Trophoblast cell (in vitro differentiated cells and primary cell): ENCODE measurements at places on chromosomes 5 and 9.
A peak's percentile ranks its signal among the peaks of the same experiment; 100 is the strongest.

- no peak for DNase-seq
Observed at GRCh38 chr5:116930616-116931015, 356.0 kb upstream of the SEMA6A start.

- peak; percentile 96 for DNase-seq
Observed at GRCh38 chr9:130128733-130129431, 43.3 kb upstream of the NCS1 start.

DNA sequence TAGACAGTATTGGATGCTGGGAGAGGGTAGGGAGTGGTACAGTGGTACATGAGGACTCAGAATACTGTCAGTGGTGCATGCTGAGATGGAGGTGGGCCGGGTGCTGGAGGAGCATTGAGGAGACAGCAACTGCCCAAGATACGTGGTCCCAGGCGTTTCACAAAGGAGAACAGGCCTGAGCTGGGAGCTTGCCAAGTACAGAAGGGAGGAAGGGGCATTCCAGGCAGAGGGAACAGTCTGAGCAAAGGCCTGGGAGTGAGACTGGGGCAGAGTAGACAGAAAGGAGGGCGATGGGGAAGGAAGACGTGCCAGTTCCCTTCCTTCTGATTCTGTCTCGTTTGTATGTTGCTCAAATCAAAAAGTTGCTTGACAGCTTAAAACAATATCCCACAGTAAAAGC lies 15.2 kb downstream of the GALNT12 start:
- DNase-seq = no peak

GRCh38 chr9:26311463-26311995 lies 581.1 kb downstream of the CAAP1 start:
- DNase-seq = no peak

DNA sequence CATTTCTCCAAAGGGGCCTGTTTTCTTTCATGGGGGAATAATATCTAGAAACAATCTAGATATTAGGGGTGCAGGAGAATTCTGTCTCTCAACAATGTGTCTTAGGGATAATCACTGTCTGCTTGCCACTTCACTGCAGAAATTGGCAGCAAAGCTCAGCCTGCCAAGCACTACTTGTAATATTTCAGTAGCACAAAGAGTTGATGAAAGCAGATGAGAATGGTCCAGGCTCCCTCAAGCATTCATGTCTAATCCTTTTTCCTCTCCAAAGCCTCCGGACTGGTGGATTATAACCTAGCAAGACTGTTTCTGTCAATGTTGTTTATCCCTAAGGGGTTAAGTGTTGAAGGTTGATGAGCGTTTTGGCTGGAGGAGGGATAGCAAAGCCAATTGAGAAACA lies 13.3 kb upstream of the MPDZ start:
- DNase-seq = no peak

DNA sequence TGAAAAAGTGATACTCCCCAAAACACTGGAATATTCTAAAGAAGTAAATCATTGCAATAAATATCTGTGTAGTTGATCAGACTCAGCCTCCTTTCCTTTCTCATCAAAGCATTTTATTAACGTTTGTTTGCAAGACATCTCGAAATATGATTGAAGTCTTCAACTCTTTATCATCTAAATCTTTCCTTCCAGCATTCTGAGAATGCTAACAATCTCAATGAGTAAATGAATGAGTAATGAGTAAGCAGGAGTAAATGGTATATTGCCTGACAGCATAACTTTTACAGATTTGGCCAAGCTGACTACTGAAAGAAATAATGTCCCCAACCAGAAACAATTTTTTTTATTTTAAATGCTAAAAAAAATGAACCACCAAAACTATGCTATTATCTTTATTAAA lies 157.1 kb downstream of the SLCO4C1 start:
- peak; percentile 24 for DNase-seq

- no peak for DNase-seq
Observed at GRCh38 chr5:83034036-83034435, 43.2 kb downstream of the TMEM167A start.

DNA sequence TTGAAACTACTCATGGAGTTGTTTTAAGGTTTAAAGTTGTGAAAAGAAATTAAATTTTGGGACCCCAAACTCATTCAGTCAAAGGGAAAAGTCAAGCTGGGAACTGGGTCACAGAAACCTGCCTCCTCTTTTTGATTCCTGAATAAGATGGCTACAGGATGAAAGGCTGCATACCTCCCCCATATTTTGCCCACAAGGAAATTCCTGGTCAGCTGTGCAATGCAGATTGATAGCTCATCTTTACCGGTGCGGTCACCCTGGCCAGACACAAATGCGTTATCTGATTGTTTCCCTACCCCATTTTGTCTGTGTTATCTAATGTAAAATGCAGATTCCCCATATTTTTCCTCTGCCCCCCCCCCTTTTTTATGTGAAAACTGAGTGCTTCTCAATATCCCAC lies 1.3 kb downstream of the HAVCR2 start:
- DNase-seq = peak; percentile 39

GRCh38 chr9:112380102-112380824 lies at the start of gene HSDL2:
Gene HSDL2, plus strand, starts transcription at chr9:112380108. Its CDS starts 56 bp downstream, at chr9:112380164.
- DNase-seq = peak; percentile 72

DNA sequence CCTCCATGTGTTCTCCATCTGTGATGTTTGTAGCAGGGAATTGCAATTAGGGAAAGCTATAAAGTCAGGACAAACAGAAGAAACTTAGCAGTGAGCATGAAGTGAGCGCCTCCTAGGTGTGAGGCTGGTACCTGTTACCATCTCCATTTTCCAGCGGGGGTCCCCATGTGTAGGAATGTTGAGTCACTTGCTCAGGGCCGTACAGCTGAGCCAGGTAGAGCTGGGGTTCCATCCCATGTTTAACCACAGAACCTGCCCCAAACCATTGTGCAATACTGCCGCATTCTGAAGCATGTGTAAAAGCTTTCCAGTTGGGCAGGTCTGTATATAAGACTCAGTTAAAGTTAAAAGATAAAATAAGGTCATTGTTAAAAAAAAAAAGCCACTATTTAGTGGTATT lies 62.7 kb downstream of the NDFIP1 start:
- no peak for DNase-seq

DNA sequence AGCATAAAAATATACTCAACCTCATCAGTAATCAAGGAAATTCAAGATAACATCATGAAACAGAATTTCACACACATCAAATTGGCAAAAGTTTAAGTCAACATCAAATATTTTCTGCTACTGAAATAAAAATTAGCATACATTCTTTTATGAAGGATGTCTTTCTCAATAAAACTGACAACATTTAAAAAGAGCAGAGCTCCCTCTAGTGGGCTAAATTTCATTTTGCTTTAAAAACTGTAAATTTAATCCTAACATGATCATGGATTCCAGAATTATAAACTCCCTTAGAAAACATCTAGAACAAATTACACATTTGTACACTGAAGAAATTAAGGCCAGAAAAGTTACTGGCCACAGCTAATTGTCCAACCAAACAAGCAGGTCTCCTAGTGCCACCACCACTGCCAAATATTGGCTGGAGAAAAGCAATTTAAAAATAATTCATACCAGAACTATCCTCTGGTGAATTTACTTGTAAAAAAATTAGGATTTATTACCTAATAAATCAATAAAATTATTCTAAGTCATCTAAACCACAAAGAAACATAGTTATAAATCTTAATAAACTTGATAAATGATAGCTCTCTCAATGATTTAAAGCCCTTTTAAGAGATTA lies 31.2 kb downstream of the DEPDC1B start:
- DNase-seq = no peak

DNA sequence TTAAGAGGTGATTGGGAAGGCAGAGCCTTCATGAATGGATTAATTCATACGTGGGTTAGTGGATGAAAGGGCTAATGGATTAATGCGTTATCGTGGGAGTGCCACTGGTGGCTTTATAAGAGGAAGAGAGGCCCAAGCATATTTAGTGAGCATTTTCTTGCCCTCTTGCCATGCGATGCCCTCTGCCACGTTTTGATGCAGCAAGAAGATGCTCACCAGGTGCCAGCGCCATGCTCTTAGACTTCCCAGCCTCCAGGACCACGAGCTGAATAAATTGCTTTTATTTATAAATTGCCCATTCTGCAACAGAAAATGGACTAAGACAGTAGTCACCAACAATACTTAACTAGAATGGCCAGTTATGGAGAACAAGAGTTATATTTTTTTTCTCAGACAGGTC lies 24.2 kb downstream of the DAPK1 start:
- no peak for DNase-seq

DNA sequence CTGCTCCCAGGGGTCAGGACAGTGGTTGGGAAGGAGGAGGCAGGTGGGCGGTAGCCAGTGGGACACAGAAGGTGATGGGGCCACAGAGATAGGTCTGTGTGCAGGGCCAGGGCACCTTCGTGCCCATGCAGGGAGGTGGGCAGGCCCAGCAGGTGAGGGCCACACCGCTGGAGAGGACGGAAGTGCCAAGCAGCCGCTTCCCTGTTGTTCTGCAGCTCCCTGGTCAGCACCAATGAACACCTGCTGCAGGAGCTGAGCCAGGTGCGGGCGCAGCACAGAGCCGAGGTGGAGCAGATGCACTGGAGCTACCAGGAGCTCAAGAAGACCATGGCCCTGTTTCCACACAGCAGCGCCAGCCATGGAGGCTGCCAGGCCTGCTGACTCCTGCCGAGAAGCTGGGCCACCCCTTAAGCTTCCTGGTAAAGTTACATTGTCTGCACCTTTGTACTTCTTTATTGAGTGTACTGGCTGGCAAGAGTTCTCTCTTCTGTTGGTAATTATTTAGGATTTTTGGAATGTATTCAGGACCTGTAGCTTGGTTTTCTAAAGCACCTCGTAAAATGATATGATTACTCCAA lies 40.3 kb downstream of the TPPP start:
- DNase-seq = no peak

DNA sequence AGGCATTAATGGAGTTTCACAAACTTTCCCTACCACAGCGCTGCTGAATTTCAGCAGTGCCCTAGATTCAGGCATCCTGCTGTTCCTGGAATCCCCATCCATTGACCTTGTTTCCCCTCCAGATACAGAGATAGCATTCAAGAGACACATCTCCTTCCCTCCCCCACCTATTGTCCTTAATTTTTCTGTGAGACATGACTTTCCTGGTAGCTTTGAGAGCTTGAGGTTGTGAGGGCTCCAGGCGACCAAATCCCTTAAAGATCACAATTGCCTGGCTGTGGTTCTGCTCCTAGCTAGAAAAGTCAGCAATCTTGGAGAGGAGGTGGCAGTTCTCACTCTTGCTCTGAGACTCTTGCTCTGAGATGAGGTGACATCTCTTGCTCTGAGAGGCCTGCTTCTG lies 48.0 kb downstream of the PRR16 start:
- no peak for DNase-seq

DNA sequence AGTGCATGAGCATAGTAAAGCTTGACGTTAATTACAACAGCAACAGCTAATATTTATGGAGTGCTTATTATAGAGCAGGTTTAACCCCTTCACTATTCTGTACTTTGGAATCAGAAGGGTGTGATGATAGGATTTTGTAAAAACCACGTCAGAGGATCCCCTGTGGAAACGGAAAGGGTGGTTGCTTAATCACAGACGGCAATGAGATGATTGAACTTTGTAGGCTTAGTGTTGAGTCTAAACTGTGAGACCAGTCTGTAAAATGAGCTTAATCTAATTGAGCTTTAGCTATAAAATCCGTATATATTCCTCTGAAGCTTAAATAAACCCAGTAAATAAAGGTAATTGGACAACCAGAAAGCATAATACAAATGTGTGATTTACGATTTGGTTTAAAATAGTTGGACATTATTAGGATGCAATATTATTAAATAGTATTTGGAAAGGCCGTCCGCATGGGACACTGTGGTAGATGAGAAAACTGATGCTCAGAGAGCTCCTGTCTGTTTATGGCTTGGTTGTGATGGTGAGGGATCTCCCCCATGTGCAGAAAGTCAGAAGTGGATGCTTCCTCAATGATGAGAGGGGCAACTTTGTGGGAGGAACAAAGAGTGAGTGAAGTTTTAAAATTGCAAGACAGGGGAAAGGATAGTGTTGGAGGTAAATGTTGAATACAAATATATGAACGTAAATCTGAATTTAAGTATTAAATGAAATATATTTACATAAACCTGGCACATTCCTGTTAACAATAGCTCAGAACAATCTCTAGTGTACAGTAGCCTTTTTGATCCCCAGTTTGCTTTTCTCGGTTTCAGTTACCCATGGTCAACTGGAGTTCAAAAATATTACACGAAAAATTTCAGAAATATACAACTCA lies 23.4 kb upstream of the SCGB3A2 start:
- no peak for DNase-seq

GRCh38 chr9:18396102-18396728 lies 77.7 kb upstream of the ADAMTSL1 start:
- DNase-seq = no peak

GRCh38 chr9:570187-570586 lies 271.3 kb upstream of the DMRT1 start:
- DNase-seq = no peak

- DNase-seq = peak; percentile 54
Observed at GRCh38 chr9:21481470-21482056, 550 bp downstream of the IFNE start.

GRCh38 chr5:1554410-1554967 lies 30.7 kb upstream of the LPCAT1 start:
- DNase-seq = no peak

GRCh38 chr5:10836986-10837385 lies 76.0 kb upstream of the DAP start:
- no peak for DNase-seq

DNA sequence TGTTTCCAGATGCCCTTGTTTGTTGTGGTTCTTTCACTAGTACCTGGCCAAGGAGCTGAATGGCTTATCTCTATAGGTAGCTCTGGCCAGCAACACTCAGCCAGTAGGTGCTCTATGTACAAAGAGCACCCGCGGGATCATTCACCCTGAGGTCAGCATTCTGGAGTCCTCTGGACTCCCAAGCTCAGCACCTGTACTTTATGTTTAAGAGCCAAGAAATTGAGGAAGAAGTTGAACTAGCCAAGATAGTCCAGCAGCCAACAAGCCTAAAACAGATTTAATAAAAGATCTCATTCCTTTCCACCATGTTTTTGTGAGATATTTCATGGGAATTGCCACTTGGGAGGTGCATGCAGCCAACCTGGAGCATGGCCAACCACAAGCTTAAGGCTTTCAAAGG lies 242.6 kb upstream of the PAPPA start:
- DNase-seq = no peak

GRCh38 chr5:178770621-178771020 lies 40.2 kb upstream of the ZNF354A start:
- no peak for DNase-seq

GRCh38 chr5:96146675-96147074 lies 185.0 kb upstream of the ELL2 start:
- DNase-seq = peak; percentile 7
